ENCODE measurements at places on chromosomes 4 and X.

- no peak for DNase-seq
Measured at GRCh38 chr4:127445471-127445870, 187.3 kb upstream of the INTU start.

DNA sequence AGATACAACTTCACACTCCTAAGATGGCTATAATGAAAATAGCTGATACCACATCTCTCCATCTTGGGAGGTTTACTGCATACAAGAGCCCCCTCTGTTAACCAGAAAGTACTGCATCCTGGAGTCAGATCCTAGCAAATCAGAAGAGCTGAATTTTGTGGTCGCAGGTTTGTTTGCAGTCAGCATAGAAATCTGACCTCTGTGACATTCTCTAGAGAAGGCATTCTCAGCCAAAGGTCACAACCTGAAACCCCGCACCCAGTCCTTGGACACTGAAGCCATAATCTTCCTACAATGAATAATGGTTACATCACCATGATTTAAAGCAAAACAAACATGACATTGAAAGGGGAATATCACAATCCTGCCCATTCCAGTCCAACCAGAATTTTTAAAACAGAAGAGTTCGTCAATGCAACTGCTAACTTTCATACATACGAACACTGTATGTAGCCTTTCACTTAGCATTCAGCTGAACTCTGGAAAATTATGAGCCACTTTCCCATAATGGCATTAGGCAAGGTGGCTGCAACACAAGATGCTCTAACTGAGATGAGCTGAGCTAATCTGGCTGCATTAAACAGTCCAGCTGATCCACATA is 17.6 kb downstream of the HS6ST2 start:
- DNase-seq = no peak

GRCh38 chrX:3711331-3711917 is 2.0 kb downstream of the PRKX start:
- no peak for DNase-seq

DNA sequence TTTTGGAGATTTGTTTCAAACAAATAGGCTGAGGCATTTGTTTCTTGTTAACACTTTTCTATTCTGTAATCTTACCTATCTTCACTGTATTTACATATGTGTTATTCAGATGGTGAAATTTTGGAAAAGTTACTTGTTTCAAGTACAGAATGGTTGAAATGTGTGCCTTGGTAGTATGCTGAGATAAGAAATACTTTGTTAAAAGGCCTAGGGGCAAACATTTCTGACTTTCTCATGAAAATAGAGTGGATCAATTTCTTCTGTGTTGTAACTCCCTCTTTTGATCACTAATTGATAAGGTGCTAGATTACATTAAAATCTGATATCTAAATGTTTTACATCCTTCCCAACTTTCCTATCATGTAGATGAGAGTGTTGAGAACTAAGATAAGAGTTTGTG is 18.1 kb downstream of the USO1 start:
- DNase-seq = no peak

- no peak for DNase-seq
Measured at GRCh38 chr4:163330916-163331628, 1.3 kb downstream of the NPY1R start.

DNA sequence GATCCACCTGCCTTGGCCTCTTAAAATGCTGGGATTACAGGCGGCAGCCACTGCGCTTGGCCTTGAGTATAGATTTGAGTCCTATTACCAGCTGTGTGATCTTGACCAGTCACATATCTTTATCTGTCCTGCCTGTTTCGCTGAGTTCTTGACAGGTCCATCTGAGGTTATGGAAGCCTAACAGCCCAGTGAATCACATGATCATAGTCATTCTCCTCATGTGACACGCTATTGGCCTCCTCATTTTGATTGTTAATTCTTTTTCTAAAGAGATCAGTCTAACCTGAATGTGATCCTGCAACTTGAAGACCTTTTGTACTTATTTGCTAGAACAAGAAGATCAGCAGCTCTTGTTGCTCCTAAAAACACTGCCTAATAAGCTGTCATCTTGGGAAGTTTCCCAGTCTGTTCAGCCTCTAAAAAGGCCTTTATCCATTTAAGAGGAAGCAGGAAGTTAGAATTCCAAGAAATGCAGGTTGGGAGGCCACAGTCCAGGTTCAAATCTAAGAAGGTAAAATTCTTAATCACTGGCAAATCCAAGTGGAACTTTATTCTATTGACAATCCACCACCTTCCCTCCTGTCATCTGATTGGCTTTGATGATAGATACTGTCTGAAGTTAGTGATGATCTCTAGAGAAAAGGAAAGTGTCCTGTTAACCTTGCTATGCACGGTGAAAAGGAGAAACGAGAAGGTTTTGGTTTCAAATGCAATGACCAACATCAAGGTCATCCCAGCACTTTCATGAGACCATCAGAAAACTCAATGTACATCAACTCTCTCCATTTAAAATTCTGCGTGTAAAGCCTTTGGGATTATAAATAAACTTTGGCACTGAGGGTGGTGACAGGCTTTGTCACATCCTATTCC is 86.9 kb downstream of the CHRNA9 start:
- no peak for DNase-seq

GRCh38 chr4:56426273-56426672 is 9.1 kb downstream of the PPAT start:
- DNase-seq = no peak

DNA sequence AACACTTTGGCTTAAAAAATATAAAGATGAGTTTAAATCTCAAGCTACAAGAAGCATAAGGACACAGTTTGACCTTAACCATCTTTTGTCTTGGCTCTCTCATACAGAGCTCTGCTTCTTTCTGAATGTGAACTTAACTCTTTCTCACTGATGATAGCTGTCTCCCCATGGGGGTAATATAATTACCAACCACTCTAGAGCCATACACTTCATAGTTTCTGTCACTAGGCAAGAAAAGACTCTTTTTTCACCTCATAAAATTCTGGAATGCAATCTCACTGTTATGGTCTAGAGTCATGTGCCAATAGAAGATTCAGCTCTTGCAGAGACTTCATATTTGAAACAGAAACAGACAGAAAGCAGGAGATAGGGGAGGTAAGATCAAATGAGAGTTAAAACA is 481.7 kb upstream of the AGA start:
- DNase-seq = no peak

DNA sequence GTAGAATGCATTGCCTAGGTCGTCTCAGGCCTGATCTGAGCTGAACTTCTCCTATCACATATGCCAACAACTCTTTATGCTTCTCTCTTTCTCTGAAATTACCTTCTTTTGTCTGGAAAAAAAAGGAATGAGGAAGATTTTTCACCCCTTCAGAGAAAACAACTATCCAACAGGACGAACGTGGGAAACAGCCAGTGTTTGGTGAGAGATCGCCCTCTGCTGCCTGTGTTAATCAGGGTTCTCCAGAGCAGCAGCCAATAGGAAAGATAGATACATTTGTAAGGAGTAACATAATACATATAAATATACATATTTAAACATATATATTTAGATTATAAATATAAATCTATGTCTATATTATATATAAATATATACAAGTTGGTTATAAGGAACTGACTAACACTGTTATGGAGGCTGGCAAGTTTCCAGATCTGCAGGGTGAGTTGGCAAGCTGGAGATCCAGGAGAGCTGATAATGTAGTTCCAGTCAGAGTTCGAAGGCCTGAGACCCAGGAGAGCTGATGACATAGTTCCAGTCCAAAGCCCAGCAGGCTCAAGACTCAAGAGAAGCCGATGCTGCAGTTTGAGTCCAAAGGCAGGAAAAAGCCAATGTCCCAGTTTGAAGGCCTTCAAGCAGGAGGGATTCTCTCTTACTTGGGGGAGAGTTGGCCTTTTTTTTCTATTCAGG is 13.3 kb downstream of the CETN2 start:
- no peak for DNase-seq

- DNase-seq = no peak
Measured at GRCh38 chr4:4734425-4734824, 125.0 kb upstream of the MSX1 start.

GRCh38 chr4:7761720-7762119 is 177.9 kb downstream of the AFAP1 start:
- no peak for DNase-seq

DNA sequence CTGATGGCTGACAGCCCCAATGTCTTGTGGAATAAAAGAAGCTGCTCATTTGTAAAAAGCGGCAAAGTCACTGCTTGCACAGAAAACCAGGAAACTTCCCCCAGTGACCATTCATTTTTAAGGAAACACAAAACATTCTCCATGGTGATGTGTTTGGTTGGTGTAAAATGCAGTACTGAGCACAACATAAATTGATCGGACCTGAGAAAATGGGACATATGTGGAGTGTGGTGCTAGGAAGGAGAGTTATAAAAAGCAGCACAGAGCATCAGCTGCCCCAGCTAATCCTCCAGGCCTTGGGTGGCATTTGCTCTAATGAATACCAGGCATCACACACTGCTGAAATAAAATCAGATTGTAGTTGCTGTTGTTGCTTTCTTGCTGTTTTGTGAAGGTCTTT is 55.2 kb downstream of the GLRA2 start:
- no peak for DNase-seq

Measured in activated CD8-positive, alpha-beta memory T cell treated with anti-CD3 and anti-CD28 coated beads for 1 hour (primary cell).